HFFc6 (cell line): ENCODE measurements at places on chromosomes 6 and 20.

DNA sequence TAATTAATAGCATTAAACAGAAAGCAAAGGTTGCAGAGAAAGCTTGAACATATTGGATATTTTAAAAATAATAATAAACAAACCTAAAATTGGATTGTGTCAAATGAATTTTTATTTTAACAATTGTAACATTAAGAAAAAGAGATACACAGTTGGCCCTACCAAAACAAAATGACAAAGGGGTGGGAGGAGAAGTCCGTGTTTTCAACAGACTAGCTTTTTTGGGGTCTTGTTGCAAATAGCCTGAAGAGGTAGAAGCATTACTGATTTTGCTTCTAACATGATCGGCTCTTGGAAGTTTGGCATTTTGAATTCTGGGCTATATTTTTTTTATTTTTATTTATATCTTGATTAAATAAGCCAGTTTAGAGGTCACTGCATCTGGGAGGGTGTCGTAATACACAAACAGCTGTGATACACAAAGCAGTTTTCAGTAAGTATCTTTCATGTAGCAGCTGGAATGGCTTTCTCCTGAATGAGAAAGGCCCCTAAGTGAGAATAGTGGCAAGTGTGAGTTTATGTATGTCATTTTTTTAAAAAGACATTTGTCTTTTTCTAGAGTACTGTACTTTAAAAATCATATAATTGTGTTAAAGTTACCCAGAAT, 85.5 kb upstream of the ZNF217 start:
- DNase-seq, result no peak

GRCh38 chr6:1903780-1904465, 294.2 kb downstream of the FOXC1 start:
- no peak for DNase-seq

- no peak for DNase-seq
Observed at GRCh38 chr6:139129284-139129683, 5.6 kb upstream of the HECA start.

DNA sequence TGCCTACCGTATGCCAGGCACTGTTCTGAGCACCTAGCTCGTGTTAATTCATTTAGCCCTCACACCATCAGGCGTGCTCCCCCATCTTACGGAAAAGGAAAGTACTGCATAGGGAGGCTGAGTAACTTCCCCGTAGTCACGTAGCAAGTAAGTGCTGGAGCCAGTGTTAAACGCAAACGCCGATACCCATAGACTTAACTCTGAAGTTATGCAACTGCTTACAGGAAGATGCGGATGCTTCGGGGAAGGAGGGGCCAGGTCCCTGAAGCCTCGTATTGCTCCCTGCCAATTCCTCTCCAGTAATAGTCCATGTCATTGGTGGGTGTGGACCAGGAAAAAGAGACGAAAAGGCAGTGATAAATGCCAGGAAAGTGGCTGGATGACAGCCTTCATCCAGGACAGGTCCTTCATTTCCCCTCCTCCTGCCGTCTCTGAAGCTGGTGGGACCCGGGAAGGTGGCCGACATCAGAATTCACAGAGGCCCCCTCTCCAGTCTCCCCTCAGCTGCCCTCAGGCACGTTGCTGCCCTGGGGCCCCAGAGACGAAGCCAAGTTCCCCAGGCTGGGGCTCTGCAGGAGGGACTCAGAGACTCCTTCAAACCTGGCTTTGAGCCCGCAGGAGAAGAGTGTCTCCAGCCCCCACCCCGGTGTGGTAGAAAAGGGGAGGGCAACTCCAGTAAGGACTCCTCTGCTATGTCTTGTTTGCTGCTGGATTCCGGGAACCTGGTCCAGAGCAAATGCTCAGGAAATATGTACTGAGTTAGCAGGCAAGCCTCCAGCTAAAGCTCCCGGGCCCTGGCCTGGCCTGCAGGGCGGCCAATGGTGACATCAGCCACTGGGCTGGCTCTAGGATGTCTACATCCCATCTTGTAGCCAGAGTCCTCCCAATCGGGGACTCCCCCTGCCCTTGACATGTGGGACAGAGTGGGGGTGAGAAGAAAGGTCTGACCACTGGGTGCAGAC, 37.8 kb downstream of the RAB44 start:
- DNase-seq, result peak; percentile 83

DNA sequence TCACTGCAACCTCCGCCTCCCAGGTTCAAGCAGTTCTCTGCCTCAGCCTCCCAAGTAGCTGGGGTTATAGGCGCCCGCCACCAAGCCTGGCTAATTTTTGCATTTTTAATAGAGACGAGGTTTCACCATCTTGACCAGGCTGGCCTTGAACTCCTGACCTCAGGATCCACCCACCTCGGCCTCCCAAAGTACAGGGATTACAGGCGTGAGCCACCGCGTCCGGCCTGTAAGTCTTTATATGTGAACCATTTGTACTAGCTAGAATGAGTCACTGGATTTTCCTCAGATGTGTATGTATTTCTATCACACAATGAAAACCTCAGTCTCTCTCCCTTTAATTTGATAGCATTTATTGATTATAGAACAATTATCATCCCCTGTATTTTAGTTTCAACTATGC, 34.0 kb downstream of the ITCH start:
- DNase-seq, result no peak

- DNase-seq, result no peak
Observed at GRCh38 chr6:28634761-28635546, 109.3 kb downstream of the GPX5 start.

GRCh38 chr6:131116755-131117360, 18.4 kb upstream of the AKAP7 start:
- peak; percentile 46 for DNase-seq

GRCh38 chr20:45810191-45810970, 2.1 kb upstream of the UBE2C start:
- DNase-seq, result no peak

DNA sequence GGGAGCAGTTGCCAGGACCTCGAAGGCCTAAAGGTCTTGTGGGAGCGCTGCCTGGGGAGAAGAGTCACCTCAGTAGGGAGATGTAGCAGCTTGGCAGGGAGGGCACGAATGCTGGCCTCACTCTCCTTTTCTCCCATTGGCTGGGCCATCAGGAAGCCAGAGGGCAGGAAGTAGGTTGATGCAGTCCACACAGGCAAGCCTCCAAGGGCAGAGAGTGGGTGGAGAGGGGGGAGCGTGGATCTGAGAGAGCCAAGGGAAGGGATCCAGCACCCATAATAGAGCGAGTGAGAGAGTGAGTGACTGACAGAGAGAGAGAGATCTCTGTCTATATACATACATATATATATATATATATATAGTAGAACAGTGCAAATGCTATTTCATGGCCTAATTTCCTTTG, 215.3 kb upstream of the LRFN2 start:
- no peak for DNase-seq

DNA sequence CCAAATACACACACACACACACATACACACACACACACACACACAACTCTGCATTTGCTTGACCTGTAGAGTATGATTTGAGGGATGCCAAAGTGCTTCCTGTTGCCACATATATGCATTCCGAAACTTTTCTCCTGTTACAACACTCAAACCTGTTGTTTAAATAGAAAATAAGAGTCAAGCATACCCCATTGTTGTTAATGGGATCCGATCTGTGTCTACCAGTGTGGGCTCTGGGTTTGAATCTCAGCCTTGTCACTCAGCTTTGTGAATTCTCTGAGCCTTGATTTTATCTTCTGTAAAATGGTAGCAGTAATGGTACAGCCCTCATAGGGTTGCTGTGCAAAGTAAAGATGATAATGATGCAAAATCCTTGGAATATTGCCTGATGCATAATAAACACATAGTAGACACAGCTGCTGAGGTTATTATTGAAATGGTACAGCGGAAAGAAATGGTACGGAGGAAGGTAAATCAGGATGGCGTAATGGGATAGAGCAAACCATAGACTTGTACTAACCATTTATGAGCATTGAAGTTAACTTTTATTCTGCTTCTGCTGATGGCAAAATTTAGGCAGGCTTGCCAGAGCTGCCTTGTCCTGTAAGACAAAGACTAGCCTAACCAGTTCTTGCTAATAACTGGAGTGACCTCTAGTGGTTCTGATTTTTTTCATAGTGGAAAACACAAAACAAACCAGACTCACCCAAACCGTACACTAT, 113.5 kb upstream of the PHACTR1 start:
- DNase-seq, result peak; percentile 72

GRCh38 chr20:48156951-48157700, 371.8 kb upstream of the SULF2 start:
- DNase-seq, result no peak

DNA sequence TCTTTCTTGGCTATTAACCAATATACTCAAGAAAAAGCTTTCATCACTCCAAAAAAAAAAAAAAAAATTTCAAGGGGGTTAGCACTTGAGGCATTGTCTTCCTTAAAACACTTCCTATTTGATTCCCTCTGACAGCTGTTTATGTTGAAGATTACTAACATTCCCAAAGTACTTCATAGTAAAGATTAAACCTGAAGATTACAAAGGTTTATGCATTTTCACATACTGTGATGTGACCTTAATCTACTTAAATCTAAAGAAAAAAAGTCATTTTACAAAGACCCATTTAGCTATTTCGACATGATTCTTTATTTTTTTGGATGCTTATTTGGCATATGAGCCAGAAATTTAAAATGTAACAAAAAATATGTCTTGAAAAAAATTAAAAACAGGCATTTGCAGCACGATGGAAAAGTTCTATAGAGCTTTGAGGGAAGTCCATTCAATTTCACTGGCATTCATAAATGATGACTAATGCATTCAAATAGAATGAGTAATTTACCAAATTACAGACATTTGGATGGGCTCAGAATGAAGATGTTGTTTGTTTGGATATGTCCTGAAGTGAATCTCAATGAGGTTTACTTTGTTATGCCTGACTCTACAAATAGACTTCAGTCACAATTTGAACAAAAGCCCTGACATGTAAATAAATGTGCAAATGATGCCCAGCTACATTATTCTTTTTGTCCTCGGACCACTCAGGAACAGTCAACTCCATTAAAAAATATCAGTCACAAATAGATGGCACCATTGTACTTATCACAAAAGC, 674.6 kb upstream of the MARCKS start:
- peak; percentile 84 for DNase-seq

DNA sequence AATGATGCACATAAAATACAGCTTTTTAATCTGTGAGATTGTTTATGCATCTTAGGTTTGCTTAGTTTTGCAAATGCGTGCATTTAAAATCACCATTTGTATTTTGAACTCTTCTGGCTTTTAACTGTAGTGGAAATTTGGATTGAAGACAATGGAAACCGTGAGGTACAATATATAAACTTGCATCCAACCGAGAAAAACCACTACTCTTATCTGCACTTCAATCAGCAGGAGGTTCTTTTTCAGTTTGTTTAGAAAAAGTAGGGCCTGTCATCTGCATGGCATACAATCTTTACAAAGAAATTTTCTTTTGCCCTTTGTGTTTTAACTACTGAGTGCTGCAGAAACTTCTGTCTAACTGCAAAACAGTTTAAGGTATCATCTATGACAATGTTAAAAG, 132.8 kb downstream of the LAMA2 start:
- DNase-seq, result no peak

- peak; percentile 37 for DNase-seq
Observed at GRCh38 chr6:111482188-111482958, 645 bp downstream of the REV3L start.

DNA sequence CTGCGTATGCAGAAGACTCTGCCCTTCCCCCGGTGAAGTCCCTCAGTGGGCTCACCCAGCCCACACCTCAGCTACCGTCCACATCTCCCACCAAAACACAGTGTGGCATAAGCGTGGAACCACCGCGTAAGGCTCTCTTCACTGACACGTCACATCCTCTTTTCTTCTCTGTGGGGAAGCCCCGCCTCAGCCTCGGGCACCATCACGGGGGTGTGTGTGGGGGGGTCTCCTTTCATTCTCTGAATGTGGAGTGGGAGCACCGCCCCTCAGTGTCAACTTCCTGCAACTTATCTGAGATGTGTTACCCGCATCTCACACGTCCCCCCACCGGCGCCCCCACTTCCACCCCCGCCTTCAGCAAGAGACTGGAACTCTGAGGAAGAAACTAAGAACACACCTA, 388.4 kb upstream of the JARID2 start:
- DNase-seq, result no peak
